CD4-positive, CD25-positive, alpha-beta regulatory T cell (primary cell): ENCODE measurements at places on chromosomes 3 and 15. TPM values are rescaled to one million over a fixed set of nuclear protein-coding genes. Genes with fewer than 3 reads are reported as not detected.

- DNase-seq = no peak
Observed at GRCh38 chr3:52524752-52525679, 8.6 kb downstream of the NT5DC2 start.

- DNase-seq = peak; percentile 90
Observed at GRCh38 chr3:97971679-97972567, at the start of gene RIOX2. RIOX2 (minus strand) TSS chr3:97972431; CDS start chr3:97967593, 4,838 bp downstream.

- no peak for DNase-seq
Observed at GRCh38 chr3:17811646-17812045, 69.2 kb upstream of the TBC1D5 start.

- DNase-seq = no peak
Observed at GRCh38 chr3:128343287-128344051, 123.2 kb downstream of the DNAJB8 start.

GRCh38 chr15:41873711-41874110, 20.1 kb downstream of the SPTBN5 start:
- DNase-seq = no peak

DNA sequence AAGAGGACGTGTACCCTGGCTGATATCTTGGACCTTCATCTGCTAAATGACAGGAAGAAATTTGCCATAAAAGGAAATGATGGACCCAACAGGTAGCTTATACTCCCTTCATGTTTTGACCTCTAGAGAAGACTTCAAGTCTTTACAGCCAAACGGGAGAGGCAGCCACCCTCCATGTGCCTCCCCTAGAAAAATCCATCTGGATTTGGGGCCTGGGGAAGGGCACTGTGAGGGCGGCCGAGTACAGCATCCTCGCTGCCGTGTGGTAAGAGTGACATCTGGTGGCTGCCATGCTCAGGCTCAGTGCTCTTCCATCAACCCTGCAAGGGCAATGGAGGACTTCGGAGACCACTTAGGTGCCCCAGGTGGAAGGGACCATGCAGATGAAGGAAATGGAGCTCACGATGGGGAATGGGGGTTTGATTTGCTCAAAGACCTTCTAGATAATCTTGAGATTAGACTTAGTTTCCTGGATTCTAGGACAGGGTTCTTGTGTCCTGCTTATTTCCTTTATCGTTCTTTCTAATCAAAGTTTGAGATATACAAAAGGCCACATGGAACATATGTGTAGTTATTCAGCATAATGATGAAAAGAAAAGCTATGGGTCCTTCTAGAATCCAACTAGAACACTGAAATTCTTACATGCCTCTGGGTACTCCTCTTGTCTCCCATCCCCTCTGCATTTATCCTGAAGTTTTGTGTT, 44.4 kb downstream of the AQP9 start:
- DNase-seq = peak; percentile 45

DNA sequence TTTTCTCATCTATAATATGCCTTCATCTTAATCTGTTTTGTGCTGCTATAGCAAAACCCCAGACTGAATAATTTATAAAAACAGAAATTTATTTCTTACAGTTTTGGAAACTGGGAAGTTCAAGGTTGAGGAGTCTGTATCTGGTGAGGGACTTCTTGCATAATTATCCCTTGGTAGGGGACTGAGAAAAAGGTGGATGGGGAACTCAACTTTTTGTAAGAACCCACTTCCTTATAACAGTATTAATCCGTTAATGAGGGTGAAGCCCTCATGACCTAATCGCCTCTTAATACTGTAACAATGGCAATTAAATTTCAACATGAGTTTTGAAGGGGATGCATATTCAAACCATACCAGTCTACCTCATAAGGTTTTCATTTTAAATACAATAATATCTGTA, 17.4 kb upstream of the MYH15 start:
- DNase-seq = no peak

- no peak for DNase-seq
Observed at GRCh38 chr15:55868707-55869106, 124.7 kb downstream of the NEDD4 start.

GPR62 gene
- not detected for total RNA-seq

CBLB gene
- 83.1 TPM for total RNA-seq
